H1 (cell line): ENCODE measurements at places on chromosomes 11 and 22. TPM values are rescaled to one million over a fixed set of nuclear protein-coding genes. Genes with fewer than 3 reads are reported as not detected.

The CASP5 gene
- not detected in 2 replicates for total RNA-seq

The OR52A1 gene
- total RNA-seq: 11.6 and 12.2 TPM in 2 replicates

DNA sequence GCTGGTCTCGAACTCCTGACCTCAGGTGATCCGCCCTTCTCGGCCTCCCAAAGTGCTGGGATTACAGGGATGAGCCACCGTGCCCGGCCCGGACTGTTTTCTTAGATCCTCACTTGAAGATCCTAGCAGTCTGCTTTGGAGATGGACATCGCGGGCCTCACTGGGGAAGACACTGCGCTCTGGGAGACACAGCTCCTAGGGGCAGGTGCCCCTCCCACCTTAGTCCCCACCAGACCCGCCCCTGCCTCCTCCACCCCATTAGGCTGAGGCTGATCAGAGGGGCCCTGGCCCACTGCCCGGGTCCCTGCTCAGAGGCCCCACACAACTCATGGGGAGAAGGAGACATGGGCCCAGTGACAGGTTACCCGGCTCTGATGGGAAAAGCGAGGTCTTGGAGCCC, 11.3 kb upstream of the LTO1 start:
- DNase-seq: no peak

GRCh38 chr11:69674267-69674885, 777 bp downstream of the LTO1 start:
- no peak for DNase-seq

DNA sequence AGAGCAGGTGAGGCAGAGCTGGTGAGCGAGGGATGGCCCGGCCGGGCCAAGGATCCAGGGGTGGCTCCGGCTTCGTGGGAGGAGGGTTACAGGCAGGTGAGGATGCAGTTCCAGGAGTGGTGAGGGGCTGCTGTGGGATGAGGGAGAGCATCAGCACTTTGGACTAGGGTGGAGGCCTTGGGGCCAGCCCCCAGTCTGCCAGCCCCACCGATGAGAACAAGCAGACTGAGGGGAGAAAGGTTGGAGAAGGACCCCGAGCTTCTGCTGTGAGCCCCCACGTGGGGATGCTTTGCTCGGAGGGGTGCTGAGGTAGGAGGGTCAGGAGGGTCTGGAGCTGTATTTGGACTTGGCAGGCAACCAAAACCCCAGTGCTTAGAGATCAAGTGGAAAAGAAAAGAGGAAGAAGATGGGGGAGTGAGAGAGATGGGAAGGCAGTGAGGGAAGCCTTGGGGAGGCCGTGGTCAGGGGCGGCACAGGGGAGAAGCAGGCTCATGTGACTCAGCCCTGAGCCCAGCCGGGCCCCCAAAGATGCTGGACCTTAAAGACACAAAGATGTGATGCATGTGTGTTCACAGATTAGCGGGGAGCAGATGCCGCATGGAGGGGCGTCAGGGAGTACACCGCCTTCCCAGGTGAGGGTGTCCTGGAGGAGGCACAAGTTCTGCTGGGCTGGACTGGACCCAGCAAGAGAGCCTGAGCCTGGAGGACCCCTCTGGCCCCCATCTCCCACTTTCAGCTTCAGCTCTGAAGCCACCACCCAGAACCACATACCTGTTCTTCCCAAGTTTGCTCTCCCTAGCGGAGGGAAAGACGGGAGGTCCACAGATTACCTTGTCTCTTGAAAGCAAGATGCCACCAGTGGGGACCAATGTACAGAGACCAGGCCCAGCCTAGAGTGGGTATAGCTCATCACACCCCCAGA, 91.3 kb downstream of the CDKN1C start:
- peak; percentile 37 for DNase-seq

GRCh38 chr11:32527261-32528175, 56.1 kb upstream of the EIF3M start:
- no peak for DNase-seq

- DNase-seq: no peak
Observed at GRCh38 chr11:67030976-67031375, 8.0 kb downstream of the SYT12 start.

GRCh38 chr22:46828323-46828900, 66.0 kb downstream of the TBC1D22A start:
- DNase-seq: peak; percentile 30

DNA sequence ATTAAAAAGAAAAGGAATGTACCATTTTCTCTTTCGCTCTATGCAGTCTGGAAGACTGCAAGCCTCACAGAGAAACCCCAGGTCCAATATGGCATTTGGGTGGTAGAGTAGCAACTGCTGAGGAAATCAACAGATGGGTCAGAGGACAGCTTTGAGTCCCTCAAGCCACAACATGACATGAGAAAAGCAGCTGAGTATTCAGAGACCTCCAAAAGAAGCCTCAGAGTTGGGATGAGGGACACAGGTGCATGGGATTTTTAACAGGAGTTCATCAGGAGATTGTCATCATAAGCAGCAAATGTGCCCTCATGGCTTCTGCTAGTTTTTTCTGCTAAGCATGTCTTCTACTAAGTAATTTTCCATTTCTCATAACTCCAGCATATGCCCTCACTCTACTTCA, 111.6 kb downstream of the BLID start:
- no peak for DNase-seq

GRCh38 chr11:75480185-75481175, 45.3 kb downstream of the GDPD5 start:
- DNase-seq: no peak

- no peak for DNase-seq
Observed at GRCh38 chr11:64331569-64332371, 8.2 kb upstream of the CCDC88B start.
